GM20000 (cell line): ENCODE measurements at places on chromosomes 5 and 9.

DNA sequence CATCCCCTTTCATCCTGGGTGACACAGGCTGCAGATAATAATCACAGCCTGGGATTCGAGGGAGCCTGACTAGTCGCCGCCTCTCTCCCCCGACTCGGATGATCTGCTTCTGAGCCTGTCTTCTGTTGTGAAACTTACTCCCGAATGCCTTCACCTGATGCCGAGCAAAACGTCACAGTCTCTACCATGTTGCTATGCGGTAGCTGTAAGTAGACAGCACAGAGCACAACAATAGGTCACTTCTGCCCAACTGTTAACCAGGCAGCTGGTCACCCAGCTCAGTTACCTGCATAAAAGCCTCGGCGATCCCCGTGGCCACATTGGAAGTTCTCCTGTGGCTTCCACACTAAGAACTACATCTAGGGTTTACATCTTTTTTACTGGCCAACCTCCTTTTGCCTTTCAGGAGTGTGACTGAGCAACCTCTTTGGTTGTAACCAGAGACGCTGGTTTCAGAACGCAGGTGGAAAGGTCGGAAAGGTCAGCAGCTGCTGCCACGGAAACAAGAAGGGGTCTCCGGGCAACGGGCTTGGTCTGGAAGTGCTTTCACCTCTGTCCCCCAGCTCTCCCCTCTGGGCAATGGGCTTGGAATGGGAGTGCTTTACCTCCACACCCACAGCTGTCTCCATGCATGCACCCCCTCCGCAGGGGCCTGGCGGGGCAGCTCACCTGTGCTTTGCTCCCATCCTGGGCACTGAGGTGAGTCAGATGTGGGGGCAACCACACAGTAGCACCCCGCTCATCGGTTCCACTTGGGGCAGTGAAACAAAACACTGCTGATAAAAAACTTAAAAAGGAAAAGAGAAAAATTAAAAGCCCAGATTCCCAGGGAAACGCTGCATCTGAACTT is 7.6 kb upstream of the PPP1R26 start:
- no peak for DNase-seq

DNA sequence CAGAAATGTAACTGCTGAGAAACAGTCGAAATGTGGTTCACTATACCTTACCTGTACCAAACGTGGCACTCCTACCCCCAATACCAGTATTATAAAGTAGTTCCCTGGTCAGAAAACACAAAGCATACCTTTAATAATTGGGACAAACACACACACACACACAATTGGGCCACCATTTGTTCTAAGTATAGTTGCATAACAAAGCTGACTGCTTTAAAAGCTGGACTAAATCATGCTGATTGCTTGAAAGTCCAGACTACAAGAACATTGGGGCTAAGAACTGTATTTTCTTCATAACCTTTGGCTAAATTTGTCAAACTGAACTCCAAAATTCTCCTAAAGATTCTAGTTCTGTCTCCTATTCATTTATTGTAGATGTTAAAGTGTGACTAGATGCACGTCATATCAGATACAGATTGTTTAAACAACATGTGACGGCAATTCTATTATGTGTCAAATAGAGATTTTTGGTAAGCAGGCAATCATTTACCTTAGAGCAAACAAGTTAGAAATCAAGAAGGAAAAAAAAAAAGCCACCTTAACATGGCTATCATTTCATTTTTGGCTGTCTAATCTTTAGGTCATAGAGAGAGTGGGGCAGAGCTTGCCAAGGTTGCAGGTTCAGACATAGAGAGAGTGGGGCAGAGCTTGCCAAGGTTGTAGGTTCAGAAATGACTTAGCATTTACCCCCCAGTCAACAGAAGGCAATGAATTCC is 265.1 kb downstream of the ARL15 start:
- no peak for DNase-seq

GRCh38 chr9:4784403-4784802 is 8.3 kb upstream of the RCL1 start:
- DNase-seq = no peak

- no peak for DNase-seq
Observed at GRCh38 chr9:127833555-127833954, 20.9 kb downstream of the ENG start.

DNA sequence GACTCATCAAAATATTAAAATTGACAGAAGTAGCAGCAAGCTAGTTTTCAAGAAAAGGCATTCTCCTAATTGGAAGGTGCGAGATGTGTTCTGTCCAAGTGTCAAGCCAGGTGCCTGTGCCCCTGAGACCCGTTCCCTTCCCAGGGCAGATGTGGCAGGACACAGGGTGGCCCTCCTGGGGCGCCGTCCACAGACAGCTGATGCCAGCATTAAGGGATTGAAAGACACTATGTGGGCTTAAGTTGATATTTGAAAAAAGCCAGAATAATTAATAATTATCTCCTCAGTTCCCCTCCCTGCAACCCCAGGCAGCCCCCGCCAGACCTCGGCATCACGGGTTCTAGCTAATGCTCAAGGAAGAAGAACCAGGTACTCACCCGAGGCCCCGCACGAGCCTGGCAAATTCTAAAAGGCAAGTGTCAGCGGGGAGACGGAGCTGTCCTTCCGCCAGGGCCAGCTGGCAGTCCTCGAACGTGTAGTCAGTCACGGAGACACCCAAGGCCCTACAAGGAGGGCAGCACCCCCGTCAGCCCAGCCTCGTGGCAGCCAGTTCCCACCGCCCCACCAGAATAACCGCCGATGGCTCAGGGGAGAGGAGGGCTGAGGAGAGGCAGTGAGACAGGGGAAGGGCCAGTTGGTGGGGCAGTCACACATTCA is 29.1 kb upstream of the SLC6A3 start:
- no peak for DNase-seq

- no peak for DNase-seq
Observed at GRCh38 chr5:62732677-62733121, 154.1 kb downstream of the LRRC70 start.

GRCh38 chr9:97365634-97366033 is 46.3 kb upstream of the TDRD7 start:
- no peak for DNase-seq

DNA sequence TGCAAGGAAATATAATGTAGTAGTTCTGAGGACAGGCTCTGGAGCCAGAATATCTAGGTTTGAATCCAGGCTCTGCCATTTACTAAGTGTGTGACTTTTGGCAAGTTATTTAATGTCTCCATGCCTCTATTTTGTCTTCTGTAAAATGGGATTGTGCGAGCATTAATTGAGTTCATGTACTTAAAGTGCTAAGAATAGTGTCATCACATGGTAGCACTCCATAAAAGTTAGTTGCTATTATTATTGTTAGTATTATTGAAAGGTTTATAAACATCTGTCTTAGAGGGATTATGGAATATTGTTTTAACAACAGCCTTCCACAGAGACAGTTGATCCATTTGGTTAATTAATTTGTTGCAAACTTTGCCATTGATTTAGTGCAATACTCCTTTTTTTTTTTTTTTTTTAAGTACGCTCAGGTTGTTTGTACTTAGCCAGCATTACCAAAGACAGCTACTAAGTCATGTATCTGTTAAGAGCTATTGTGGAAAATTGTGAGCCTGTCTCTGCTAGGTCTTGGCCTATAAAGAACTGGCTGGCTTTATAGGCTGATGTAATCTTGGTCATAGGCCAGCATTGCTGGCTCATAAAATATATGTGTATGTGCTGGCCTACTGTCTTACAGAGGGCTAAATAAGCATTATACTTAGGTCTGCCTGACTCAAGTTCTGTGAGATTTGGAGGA is 174.7 kb downstream of the WDR70 start:
- DNase-seq = no peak

GRCh38 chr5:420632-421286 is 22.2 kb upstream of the EXOC3 start:
- no peak for DNase-seq

- DNase-seq = no peak
Observed at GRCh38 chr9:136666372-136667213, 3.9 kb downstream of the EGFL7 start.

GRCh38 chr5:60522292-60522905 is 177.6 kb downstream of the DEPDC1B start:
- DNase-seq = peak; percentile 78

DNA sequence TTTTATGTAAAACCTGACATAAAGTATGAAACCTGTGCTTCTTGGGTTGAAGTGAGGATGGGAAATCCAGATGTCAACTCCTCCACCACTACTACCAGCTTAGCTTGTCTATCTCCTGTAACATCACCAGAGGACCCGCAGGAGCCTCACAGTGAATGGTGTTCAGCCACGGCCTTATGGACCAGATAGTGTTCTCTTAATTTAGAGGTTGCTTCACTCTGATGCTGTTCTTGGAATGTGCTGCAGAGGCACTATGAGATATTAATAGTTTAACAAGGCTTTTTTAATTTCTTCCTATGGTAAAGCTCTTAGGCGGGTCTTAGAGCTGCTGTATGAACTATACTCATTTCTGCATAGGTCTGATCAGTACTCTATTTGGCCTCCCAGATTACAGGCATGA is 27.9 kb downstream of the NFX1 start:
- no peak for DNase-seq

DNA sequence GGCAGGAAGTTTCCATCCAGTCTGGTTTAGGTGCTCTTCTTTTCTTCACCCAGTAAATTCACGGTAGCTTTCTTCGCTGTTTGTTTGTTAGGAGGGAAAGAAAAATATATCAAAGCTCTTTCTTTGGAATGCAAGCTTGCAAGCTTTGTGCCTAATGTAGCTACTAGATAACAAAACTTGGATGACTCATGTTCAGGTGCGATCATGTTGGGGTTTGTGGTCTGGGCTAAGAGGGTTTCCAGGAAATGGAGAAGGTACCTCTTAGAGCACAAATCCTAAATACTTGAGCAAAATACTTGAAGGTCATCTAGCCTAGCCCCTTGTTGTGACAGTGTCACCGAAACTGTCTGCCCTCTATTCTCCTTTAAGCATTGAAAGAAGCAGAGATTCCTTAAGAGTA is 17.7 kb downstream of the SRP19 start:
- no peak for DNase-seq
